ENCODE measurements at places on chromosomes 12 and 14.
A peak's percentile ranks its signal among the peaks of the same experiment; 100 is the strongest.

GRCh38 chr12:27937768-27938167, 34.8 kb downstream of the PTHLH start:
- no peak for DNase-seq

- DNase-seq, result no peak
Observed at GRCh38 chr12:92332552-92332951, 186.9 kb upstream of the BTG1 start.

GRCh38 chr12:119936705-119937311, 52.2 kb upstream of the BICDL1 start:
- DNase-seq, result no peak

GRCh38 chr12:132131229-132131628, 12.9 kb downstream of the DDX51 start:
- DNase-seq, result no peak

DNA sequence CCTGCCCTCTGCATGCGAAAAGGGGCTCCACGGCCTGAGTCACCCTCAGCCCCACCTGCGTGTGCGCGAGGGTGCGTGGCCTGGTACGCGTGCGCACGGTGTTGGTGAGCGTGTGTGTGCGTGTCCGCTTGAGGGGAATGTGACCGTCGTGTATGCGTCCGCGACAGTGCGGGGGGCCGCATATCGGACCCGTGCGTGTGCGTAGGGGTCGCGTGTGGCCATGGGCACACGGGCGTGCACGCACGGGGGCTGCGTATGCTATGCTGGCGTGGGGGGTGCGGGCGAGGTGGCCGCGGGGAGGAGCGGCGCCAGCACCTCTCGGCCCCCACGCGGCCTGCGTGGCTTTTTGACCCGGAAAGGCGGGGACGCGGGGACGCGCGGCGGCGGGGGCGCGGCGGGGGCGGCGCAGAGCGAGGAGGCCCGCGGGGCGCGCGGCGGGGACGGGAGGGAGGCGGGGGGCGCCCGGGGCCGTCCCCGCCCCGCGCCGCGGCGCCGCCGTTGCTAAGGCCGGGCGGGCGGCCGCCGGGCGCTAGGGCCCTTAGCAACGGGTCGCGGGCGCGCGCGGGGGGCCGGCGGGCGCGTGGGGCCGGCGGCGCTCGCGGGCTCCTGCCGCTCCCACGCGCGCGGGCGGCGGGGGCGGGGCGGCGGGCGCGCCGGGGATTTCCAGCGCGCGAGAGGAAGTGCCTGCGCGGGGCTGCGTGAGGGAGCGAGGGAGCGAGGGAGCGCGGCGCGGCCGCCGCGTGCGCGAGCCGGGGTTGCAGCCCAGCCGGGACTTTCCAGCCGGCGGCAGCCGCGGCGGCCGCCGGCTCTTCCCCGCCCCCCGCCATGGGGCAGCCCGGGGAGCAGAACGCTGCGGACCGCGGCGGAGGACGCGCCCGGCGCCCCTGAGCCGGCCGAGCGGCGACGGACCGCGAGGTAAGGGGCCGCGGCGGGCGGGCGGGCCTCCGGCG, at the start of gene TRAF3:
TRAF3 (plus strand) TSS at position 689 of the 950 bp plus-strand sequence. CDS start 92,753 bp downstream, outside the sequence.
- no peak for DNase-seq

DNA sequence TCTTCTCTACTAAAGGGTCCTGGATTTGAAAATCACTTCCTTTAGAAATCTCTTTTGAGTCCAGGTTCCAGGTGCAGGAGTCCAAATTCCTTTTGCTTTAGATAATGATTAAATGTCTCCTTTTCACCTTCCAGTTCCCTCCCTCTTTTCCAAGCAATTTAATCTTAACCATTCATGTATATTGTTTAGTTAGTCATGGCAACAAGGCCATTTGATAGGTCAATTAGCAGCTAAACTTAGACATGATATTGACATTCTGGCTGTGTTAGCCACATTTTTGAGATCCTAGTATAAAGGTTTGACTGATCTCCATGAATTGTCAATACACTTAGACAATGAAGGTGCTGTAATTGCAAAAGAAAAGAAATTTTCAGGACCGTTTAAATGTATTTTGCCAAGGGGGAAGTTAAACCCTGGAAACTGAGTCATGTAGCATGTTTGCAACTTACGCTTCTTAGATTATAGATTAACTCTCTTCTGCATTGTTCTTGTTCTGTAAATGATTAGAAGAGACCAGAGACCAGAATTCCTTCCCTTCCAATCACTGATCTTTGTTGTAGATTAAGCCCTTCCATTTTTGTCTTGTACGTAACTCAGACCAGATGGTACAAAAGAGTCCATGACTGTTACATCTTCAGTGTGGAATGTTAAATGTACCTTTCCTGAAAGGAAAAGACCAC, 12.4 kb upstream of the C12orf75 start:
- DNase-seq, result no peak

GRCh38 chr12:28189784-28190320, 404 bp upstream of the CCDC91 start:
- DNase-seq, result no peak

GRCh38 chr12:96136161-96136560, 58.0 kb upstream of the ELK3 start:
- no peak for DNase-seq

GRCh38 chr14:96590190-96590864, 88.1 kb downstream of the PAPOLA start:
- DNase-seq, result no peak

DNA sequence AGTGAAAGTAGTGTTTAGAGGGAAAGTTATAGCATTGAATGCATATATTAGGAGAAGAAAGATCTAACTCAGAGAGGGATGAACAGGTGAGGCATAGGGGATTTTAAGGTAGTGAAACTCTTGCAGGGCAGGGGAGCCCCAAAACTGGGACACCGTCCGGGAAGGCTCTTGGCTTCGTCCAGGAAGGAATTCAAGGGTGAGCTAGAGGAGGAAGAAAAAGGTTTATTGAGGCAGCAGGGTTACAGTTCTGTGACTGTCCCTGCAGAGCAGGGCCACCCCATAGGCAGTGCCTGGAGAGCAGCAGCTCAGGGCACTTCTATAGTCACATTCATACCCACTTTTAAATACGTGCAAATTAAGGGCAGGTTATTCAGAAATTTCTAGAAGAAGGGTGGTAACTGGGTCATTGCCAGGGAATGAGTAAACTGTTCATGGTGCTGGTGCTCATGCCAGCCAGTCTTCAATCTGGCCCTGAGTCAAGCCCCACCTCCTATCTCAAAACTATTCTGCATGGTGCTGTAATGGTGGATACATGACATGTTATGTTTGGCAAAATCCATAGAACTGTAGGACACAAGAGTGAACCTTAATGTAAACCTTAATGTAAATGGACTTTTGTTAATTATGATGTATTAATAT, 1.2 kb upstream of the OAS1 start:
- no peak for DNase-seq

- no peak for DNase-seq
Observed at GRCh38 chr14:62187265-62187664, 425.0 kb downstream of the SNAPC1 start.

- DNase-seq, result no peak
Observed at GRCh38 chr12:113949321-113950305, 16.5 kb downstream of the RBM19 start.

GRCh38 chr12:126084480-126084879, 1019.2 kb downstream of the AACS start:
- DNase-seq, result no peak

GRCh38 chr12:105977652-105978051, 161.1 kb downstream of the NUAK1 start:
- no peak for DNase-seq

DNA sequence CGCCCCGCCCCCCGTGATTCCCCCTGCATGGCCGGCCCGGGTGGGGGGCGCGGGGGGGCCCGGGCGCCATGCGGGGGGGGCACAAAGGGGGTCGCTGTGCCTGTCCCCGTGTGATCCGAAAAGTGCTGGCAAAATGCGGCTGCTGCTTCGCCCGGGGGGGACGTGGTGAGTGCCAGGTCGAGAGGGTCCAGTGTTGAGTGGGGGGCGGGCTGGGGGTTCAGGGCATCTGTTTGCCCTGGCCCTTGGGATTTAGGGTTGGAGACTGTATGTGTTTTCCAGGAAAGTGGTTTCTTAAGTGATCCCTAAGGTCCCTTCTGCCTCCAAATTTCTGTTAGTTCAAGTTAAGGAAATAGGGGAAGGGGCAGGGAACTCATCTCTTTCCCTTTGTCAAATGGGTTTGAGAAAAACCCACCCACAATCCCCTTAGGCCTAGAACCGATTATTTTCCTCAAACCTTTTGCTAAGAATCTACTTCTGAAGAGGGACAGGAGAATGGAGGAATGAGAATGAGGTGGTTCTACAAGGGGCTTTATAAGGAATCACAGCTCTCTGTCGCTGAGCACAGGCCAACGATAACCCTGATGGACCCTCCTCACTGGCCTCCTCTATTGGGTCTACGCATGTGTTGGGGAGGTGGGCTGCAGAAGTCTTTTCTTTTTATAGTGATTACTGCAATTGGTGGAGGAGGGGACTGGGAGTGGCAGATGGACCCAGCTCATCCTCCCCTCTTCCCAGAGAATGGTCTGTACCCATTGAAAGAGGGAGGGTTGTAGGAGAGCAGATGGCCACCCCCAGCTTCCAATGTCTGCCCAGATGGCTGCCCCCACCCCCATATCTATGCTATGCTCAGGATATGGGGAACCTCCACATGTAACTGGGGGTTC, 834 bp downstream of the ARHGEF25 start:
- DNase-seq, result no peak

DNA sequence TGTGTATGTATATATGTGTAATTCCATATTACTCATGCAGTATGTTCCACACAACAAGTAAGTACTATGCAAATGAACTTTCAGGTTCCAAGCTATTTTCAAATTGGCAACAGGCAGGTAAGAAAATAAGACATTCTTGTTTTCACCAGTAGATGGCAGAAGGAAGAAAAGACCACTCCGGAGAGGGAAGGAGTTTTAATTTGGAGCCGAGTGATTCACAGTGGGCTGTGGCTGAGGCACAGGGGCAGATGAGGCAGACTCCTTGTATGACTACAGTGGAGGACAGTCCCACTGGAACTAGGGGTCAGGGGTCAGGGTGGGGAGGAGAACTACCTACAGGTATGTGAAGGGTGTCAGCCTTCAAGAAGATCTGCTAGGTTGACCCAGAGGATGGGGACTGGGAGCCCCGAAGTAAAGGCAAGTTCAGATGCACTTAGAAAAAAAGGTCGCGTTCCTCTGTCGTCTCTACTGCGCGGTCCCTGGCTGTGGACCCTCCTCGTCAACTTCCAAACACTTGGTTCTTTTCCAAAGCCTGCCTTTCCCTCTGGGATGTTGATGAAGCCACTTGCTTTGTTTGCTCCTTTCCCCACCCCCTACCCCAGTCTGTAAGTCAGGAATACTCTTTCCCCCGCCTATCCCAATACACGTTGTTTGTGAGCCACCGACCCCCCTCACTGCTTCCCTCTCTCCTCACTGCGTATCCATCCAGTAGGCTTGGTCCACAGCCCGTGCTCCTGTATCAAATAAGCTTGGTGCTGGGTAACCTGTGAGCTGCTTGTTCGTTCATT, 24.1 kb downstream of the DDX47 start:
- peak; percentile 37 for DNase-seq

- DNase-seq, result no peak
Observed at GRCh38 chr12:113485330-113485729, 13.7 kb upstream of the LHX5 start.

- DNase-seq, result no peak
Observed at GRCh38 chr12:92974759-92975158, 45.7 kb upstream of the EEA1 start.

DNA sequence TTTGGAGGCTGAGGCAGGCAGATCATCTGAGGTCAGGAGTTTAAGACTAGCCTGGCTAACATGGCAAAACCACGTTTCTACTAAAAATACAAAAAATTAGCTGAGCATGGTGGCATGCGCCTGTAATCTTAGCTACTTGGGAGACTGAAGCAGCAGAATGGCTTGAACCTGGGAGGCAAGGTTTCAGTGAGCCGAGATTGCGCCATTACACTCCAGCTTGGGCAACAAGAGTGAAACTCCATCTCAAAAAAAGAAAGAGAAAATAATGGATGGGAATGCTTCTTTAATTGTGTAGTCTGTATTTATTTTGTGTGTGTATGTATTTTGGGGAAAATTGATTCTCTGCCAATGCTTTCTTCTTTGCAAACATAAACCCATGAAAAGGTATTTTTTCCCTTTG, 32.5 kb downstream of the SRGAP1 start:
- no peak for DNase-seq

DNA sequence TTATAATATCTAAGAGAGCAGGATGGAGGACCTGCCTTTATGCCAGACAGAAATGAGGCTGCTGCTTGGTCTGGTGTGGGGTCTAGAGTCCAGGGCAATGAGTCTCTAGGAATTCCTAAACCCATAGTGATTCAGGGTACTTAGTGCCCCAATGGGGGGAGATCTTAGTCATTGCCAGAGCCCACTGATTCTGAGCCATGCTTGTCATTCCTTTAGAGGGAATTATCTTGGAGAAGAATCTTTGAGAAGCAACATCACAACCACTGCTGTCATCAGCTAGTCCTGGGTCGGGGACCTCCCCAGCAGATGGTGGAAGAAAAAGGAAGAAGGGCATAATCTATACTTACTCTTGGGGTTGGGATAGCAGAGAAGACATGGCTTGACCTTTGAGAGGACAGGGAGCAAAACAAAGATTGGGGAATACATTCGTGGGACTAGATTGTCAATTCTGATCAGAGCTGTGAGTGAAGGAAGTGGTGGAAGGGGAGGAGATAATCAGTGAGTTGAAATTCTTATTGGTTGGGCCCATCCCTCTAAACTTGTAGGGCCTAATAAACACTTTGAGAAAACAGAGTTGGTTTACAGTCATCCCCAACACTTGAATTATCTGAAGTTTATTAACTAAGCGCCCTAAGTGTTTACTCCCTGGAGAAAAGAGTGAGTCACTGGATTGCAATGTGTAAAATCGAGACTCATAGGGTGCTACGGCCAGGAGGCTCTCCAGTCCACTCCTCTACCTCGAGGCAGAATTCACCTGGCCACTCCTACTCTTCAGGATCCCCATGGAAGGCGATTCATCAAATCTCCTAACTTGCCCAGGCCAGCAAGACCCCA, 3.0 kb upstream of the KRT3 start:
- DNase-seq, result no peak

DNA sequence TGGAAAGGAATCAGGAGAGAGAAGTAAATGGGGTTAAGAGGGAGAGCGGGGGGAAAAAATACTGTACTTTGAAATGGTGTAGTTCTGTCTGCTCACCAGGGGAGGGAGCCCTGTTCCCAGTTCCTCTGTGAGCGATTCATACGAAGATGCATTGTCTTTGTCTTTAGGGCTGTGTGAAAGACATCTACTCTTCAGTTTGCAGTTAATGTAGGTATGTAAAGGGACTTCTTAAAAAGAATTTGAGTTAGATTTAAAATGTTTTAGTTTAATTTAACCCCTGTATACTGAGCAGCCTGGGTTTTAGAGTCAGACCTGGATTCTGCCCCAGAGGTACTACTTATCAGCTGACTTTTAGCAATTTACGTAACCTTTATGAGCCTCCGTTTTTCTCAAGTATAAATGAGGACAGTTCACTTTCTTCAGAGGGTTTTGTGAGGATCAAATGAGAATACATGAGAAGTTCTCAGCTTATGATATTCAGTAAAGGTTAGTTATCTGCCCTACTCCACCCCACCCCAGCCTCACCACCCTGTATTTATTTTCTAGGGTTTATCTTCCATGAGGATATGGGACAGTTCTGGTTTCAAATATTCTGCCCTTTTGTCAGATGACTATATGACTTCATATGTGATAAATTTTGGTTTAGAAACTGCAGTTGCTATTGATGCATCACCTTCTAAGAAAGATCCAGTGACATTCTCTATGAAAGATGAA, 82.5 kb upstream of the EVL start:
- DNase-seq, result peak; percentile 54
